ENCODE measurements at places on chromosomes 5 and 9.

- no peak for DNase-seq
Measured at GRCh38 chr9:27337236-27337635, 40.3 kb upstream of the EQTN start.

DNA sequence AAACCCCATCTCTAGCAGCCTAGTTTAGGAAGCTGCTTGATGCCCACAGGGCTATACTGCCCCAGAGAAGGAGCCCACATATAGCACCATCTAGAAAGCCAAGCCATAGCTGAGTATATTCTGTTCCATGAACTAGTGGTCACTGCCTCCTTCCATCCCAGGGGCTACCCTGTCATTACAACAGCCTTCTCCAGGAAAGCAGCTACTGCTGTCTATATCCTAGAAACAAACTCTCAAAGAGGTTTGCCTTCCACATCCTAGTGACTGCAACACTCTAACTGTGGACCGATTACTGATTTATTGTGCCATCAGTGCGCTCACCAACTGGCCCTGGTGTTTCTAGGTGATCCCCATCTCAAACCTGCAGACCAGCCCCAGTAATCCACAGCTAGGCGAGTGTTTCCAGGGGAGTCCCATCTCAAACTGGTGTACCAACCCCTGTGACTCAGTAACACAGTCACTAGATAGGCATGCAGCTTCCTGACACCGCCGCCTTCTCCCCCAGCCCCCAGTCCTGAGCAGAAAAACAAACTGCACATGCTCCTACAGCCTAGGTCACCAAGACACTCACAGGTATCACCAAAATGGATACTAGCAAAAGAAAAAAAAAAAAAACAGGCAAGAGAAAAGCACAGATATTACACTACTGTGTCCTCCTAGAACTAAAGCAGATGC is 14.8 kb downstream of the SPTLC1 start:
- no peak for DNase-seq

GRCh38 chr5:137960819-137961218 is 71.6 kb downstream of the PKD2L2 start:
- DNase-seq = no peak

GRCh38 chr5:176188506-176189193 is 49.6 kb upstream of the SIMC1 start:
- DNase-seq = no peak

GRCh38 chr5:115736690-115737005 is 79.8 kb downstream of the CDO1 start:
- no peak for DNase-seq

GRCh38 chr9:99235926-99236634 is 14.0 kb downstream of the SEC61B start:
- DNase-seq = no peak

GRCh38 chr9:121360601-121361374 is 9.3 kb downstream of the STOM start:
- no peak for DNase-seq

- DNase-seq = no peak
Measured at GRCh38 chr9:87500491-87501270, 3.0 kb downstream of the DAPK1 start.

GRCh38 chr5:172868436-172868923 is 34.4 kb downstream of the ERGIC1 start:
- no peak for DNase-seq

- no peak for DNase-seq
Measured at GRCh38 chr9:130556396-130557076, 22.8 kb upstream of the FUBP3 start.

GRCh38 chr5:41770799-41771198 is 99.4 kb downstream of the OXCT1 start:
- no peak for DNase-seq

Measured in head of caudate nucleus (tissue), 42 donors.